Occipital lobe (tissue), 3 donors: ENCODE measurements at places on chromosomes 1 and 21. TPM values are rescaled to one million over a fixed set of nuclear protein-coding genes. Genes with fewer than 3 reads are reported as not detected.

Gene KRTAP13-2
- total RNA-seq: not detected

Gene LCE3D
- not detected for total RNA-seq

Gene SYNC
- 4.1 TPM for total RNA-seq

DNA sequence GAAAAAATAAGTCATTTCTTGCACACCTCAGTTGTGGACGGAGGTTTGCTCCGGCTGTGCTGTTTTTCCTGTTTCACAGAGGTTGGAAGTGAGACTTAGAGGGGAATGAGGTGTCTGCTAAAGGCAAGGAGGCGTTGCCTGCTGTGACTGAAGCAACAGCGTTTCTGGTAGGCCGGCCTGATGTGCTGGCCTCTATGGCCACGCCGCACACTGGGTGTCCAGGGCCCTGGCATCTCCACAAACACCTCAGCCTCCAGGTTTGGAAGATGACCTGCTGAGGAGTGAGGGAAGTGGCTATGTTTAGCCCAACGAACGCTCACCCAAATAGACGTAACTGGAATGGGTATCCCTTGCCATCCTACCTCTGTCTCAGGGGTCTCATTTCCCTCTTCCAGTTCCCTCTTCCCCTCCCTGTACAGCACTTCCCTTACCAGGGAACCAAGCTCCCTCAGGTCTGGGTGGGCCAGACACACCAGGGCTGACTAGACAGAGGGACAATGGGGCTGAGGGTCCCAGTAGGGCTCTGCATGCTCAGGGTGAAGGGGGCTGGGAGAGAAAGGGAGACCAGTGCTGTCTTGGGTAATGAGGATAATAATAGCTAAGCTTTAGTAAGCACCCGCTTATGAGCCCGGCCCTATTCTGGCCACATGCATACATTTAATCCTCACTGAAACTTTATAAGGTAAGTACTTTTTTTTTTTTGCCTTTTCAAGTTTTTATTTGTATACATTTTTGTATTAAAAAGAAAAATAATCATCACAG, 11.9 kb downstream of the CACNA1S start:
- DNase-seq: no peak

Gene TAL1
- total RNA-seq: 1.6 TPM

Gene TSPAN2
- 28.5 TPM for total RNA-seq

Gene GPR37L1
- 1.1 TPM for total RNA-seq

- no peak for DNase-seq
Measured at GRCh38 chr1:235442788-235443429, 61.3 kb downstream of the B3GALNT2 start.

DNA sequence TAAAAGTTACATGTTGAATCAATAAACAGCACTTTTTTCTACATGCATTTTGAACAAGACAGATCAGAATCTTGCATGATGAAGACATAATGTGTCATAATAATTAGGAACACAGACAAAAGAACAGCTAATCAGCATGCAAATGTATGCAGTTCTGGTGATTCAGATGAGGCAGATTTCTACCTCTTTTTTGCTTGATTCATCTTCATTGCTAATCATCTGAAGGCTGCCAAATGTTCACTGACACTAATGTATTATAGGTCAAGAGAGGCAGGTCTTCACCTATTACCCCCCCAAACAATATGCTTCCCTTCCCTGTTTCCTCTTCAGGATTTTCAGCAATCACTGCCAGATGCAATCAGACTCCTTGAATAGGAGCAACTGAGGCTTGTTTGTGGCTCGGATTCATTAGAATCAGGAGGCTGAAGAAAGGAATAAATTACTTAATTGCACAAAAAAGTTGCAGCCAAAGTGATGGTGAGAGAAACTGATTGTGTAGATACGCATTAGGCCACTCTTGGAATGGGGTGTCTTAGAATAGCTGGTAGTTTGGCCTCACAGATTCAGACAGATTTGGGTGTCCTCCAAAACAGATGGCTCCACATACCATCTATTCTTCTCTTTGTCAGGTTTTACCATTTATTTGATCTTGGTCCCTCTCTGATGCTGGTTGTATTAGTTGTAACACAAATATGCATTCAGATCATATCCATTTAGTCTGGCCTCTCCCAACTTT, 275.4 kb downstream of the RPS6KC1 start:
- no peak for DNase-seq

- no peak for DNase-seq
Measured at GRCh38 chr1:27915082-27915575, 19.7 kb upstream of the SMPDL3B start.

DNA sequence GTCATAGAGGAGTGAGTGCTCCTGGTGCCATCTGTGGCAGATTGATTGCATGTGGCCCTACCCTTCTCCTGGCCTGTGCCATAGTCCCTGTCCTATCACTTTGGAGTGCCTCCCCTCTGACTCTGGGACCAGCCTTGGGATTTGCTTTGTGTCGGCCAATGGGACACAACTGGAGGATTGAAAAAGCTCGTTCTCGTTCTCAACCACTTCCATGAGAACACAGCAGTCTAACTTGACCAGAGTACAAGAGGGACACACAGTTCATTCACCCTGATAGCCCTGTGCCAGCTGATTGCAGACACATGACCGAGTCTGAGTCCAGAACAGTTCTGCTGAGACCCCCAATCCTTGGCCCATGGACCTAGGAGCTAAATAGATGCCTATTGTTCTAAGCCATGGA, 47.8 kb downstream of the C1orf198 start:
- DNase-seq: peak; percentile 63

Gene COL16A1
- total RNA-seq: 5.8 TPM

GRCh38 chr1:66197785-66198184, 336.2 kb upstream of the SGIP1 start:
- no peak for DNase-seq

- DNase-seq: no peak
Measured at GRCh38 chr1:29457496-29458368, 221.4 kb downstream of the PTPRU start.

GRCh38 chr1:111242805-111243523, 15.5 kb downstream of the CHI3L2 start:
- no peak for DNase-seq

DNA sequence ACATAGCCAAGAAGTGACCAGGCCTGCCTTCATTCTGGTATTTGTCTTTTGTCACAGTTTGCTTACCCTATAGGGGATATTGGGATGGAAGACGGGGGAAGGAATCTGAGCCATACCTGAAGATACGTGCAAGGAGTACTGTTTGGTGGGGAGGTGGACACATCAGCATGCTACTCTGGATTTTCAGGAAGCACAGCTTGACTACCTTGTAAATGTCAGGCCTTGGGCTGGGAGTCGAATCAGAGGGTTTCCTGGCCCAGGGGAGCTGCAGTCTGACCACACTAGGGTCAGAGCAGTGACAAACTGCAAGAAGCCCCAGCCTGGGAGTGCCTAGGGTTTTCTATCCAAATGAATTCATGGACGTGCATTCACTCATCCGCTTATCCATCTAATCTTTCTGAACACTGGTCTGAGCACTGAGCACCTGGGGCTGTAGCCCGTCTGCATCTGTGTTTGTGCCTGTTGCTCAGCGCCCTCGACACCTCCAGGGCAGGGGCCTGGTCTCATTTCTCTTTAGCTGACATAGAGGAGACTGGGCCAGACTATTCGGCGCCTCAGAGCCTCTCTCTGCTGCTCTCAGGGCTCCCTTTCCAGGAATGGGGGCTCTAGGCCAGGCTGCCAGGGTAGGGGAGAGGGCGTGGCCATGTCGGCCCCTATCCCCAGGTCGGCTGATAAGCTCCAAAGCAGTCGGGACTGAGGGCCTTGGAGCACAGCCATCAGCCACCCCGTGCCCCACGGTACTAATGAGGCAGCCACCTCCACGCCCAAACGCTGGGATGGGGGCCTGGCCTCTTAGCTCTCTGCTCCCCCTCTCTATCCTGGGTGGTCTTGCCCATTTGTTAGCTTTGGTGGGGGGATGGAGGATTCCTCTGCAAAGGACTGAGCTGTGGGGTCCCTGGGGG, 47.0 kb upstream of the SLC2A1 start:
- no peak for DNase-seq

DNA sequence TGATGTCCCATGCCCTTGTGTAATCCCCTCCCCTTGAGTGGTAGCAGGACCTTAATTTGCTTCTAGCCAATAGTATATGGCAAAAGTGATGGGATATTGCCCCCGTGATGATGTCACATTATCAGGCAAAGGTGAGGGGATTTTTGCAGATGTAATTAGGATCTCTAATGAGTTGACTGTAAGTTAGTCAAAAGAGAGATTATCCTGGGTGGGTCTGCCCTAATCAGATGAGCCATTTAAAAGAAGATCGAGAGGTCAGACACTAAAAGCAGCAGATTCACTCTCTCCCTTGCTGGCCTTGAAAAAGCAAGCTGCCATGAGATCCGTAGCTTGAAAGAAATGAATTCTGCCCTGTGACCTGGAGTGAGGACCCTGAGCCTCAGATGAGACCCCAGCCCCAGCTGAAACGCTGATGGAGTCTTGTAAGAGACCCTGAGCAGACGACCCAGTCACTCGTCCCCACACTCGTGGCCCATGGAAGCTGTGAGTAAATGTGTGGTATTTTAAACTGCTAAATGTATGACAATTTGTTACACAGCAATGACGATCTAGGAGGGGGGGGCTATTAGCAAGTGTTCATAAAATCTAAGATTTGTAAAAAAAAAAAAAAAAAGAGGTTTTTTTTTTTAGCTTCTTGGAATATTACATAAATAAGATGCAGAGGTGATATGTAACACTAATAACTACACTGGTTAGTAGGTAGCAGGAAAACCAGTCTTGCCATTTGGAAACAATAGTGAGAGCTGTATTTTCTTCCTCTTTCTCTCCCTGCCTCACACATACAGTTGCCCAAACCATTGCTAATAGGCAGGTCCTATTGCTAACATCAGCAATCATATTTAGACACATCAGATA, 50.3 kb upstream of the TARBP1 start:
- no peak for DNase-seq

Gene NUF2
- total RNA-seq: 5.1 TPM

DNA sequence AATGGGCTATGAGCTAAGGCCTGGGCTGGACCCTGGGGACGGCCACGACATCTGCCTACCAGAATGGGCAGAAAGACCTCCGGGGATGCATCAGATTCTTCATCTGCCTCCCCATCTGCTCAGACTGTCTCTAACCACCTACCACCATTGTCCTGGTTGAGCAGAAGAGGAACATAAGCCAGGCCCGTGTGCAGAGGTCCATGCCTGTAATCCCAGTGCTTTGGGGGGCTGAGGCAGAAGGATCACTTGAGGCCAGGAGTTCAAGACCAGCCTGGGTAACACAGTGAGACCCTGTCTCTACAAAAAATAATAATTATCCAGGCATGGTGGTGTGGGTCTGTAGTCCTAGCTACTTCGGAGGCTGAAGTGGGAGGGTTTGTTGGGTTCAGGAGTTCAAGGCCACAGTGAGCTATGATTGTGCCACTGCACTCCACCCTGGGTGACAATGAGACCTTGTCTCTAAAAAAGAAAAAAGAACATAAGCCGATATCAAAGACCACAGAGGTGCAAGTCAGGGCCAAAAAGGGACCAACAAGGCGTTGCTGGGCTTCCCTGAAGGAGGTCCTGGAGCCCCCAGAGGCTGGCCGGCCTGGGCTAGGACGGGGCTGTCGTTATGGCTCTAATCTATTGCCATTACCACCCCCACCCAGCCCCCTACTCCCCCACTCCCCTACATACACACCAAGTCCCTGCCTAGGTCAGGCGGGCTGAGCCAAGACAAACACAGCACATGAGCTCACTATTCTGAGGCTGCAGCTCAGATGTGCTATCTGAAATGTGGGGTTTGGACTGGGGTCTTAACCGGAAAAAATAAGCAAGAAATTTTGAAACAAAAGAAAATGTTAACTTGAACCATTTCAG, 239.2 kb upstream of the RAB4A start:
- DNase-seq: no peak

Gene SLC1A7
- not detected for total RNA-seq

Gene MYCL
- total RNA-seq: 12.5 TPM

DNA sequence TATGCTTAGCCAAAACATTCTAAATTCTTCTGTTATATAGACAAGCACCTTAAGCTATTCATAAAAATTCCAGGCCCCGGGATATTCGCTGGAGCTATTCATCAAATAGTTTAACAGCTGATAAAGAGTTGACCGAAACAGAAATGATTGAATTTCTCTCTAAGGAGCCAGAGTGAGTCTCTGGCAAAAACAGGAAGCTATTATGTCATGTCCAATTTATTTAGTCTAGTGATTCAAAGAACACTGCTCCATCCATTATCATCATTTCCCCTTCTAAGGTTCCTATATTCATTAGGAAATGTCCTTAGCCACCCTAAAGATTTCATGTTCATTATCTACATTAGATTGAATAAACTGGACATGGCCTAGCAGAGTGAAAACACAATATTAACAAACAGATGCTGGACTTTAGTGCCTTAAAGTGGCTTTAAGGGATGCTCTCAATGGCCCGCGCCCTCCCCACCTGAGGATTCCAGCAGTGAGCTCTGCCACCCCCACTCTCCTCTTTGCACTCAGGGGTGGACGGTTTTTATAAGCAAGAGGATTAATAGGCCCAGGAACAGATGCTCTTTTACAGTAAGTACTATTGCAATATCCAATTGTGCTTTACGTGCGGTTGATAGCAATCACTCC, 122.1 kb upstream of the RGS1 start:
- DNase-seq: no peak

Gene F13B
- total RNA-seq: not detected

Gene CFHR3
- total RNA-seq: not detected

DNA sequence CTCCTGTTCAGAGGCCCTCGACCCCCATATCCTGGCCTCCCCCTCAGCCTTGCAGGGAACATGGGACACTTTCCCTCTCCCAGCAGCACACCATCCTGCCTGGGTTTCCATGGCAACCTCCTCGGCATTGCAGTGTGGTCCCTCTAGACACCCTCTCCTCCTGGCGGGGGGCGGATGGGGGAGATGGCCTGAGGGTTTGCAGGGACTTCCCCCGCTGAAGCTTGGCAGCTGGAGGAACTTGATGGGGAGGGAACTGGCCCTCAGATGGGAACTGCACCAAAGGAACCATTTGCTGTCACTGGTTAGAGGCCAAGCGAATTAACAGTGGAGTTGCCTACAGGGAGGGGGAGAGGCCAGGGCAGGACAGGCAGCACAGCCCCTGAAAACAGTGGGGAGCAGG, 28.7 kb downstream of the RIMS3 start:
- no peak for DNase-seq
